ENCODE measurements at places on chromosomes 3 and 15. TPM values are rescaled to one million over a fixed set of nuclear protein-coding genes. Genes with fewer than 3 reads are reported as not detected.

Gene BCHE
- polyA plus RNA-seq = 1.5 TPM

Gene PRR20G
- polyA plus RNA-seq = not detected

Gene FGF12
- polyA plus RNA-seq = not detected

Gene TRANK1
- polyA plus RNA-seq = 7.9 TPM

Gene ARPP21
- polyA plus RNA-seq = not detected

Gene SPINK8
- not detected for polyA plus RNA-seq

Gene ABI3BP
- 26.7 TPM for polyA plus RNA-seq
